Dermis microvascular lymphatic vessel endothelial cell (primary cell): ENCODE measurements at places on chromosomes 5 and 9. TPM values are rescaled to one million over a fixed set of nuclear protein-coding genes. Genes with fewer than 3 reads are reported as not detected.

GRCh38 chr5:86981898-86982297 lies 285.8 kb upstream of the RASA1 start:
- DNase-seq, result no peak

BOD1 gene
- total RNA-seq, result 38.9 and 50.2 TPM in 2 replicates

DNA sequence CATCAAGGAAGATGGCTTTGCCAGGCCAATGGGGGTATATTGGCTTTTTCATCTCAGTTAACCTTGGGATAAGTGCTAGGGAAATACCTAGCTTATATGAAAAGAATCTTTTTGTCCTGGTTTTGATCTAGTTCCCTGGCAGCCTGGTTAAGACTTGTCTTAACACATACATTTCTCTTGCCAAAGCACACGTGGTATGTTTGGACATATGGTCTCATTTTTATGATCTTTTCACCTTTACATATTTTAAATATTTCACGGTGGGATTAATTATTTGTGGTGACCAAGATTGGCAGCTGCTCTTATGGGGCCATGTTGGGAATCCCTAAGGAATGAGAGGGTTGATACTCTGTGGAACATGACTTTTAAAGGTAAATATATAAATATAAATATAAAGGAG lies 312.5 kb downstream of the NPR3 start:
- DNase-seq, result no peak

DNA sequence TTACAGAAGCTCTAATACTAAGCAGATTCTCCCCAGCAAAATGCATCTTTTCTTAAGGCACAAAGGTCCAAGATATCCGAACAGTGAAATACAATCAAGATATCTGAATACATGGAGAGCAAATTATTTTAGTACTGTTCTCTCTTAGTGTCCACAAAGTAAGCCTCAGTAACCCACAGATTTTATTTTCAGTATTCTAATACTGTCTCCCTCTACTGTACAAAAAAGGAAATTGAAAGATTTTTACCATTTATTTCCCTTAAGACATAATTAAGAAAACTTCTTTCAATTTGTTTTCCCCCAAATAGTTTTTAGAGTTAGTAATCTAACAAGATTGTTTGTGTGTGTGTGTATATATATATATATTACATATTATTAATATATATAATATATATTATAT lies 24.7 kb upstream of the NOL6 start:
- peak; percentile 6 for DNase-seq

DNA sequence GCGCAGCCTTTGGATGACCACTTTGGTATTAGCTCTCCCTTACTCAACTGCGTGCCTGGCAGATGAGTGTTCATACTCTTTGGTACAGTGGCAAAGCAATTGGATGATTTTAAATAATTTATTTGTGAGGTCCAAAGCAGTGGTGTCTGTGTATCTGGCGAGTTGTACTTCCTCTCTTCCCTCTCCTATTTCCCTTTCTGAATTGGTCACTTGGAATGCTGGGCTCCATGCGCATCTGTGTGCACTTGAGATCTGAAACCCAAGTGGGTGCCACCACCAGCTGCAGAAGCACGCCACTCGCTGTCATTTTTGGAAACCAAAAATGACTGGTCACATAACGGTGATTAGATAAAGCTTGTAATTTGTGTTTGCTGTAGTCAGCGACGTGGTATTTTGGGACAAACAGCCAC lies 386.0 kb upstream of the KLF4 start:
- DNase-seq, result no peak

HSD17B3 gene
- not detected in 2 replicates for total RNA-seq

INSL6 gene
- not detected in 2 replicates for total RNA-seq

DNA sequence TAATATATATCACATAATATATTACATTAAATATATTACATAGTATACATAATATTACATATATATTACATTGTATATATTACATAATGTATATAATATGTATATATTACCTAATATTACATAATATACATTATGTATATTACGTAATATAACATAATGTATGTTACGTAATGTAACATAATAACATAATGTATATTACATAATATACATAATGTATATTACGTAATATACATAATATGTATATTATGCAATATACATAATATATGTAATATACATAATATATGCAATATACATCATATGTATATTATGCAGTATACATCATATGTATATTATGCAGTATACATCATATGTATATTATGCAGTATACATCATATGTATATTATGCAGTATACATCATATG lies 19.1 kb downstream of the CYLC2 start:
- no peak for DNase-seq

SH3GLB2 gene
- total RNA-seq, result 23.2 and 30.6 TPM in 2 replicates

DNA sequence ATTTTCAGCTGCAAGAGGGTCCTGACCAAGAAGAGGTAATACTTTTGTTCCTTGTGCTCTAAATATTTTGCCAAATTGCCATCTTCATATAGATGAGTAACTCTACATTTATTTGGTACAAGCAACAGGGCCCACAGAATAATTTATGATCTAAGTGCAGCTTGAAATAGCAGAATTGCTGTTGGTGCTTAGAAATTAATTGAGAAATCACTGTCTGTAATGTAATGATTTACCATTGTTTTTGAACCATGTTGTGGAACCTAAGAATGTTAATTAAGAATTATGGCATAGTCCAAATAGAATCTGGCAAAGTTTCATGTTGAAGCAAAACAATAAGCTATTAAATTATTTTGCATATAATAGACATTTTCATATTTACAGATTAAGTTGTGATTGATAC lies 44.8 kb upstream of the NUDT12 start:
- DNase-seq, result no peak

DNA sequence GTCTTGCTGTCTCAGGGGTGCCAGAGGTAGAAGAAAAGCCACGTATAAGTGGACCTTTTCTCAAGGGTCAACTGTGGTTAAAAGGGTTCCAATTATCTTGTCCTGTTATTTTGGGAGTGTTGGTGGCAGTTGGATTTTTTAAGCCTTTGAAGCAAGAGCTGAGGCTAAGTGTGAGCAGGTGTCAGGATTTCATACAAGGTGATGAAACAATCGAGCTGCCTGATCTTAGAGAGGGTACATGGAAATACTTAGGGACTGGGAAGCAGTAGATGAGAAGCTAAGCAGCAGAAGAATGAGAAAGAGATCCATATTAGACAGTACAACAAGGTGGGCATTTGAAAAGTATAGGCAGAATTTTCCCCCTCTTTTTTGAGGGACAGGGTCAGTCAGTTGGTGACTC lies 23.6 kb downstream of the FOCAD start:
- DNase-seq, result no peak

- DNase-seq, result no peak
Measured at GRCh38 chr9:16387382-16387781, 483.1 kb downstream of the BNC2 start.

GRCh38 chr5:1505506-1506241 lies 18.1 kb downstream of the LPCAT1 start:
- no peak for DNase-seq

TBC1D13 gene
- 9.6 and 16.7 TPM in 2 replicates for total RNA-seq

- no peak for DNase-seq
Measured at GRCh38 chr5:38134810-38135209, 123.5 kb upstream of the EGFLAM start.

DNA sequence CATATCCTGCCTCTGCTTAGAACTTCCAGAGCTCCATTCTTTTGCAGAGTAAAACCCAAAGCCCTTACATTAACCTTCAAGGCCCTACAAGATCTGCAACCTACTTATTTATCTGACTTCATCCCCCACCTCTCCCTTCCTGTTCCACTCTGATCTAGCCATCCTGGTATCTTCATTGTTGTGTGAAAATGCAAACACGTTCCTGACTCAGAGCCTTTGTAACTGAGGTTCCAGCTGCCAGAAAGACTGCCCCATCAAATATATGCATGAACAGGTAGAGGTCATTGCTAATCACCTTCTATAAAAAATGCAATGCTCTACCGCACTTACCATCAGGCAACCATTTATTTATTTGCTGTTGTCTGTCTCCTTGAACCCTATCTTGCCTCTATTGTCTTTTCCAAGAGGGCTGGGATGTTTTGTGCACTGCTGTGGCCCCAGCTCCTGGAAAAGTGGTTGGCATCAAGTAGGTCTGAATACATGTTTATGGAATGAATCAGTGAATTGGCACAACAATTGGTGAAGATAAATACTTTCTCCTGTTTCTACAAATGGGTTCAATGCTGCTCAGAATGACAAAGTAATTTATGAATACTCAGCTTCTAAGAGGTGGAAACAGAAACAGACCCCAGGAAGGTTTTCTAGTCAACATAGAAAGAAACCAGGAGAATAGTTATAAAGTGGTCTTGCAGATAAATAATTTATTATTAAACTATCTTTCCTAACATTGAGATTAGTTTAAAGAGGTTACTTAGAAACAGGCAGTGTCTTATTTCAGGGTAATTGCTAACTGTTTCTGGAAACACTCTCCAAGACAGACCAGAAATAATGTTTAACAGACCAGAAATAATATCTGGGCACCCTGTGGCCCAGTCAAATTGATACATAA lies 230.6 kb upstream of the CD180 start:
- no peak for DNase-seq

DNA sequence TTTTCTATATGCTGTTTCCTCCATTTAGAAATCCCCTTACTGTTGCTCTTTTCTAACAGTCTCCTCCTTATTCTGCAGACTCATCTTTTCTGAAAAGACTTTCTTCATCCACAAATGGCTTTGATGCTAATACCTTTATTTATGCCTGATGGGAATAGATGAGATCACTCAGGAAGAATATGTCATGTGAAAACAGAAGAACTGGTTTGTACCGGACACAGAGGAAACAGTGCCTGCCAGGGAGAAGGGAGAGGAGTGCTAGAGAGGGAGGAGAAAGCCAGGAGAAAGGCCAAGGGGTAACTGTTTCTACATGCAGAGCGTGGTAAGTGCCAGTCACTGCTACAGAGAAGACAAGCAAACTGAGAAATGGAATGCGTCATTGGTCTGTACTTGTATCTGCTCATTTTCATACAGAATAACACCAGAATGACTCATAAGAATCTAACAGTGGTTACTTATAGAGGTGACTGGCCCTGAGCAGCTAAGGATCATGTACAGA lies 45.9 kb upstream of the PJA2 start:
- peak; percentile 98 for DNase-seq

- no peak for DNase-seq
Measured at GRCh38 chr9:108836781-108837180, 19.0 kb downstream of the ACTL7B start.

CDX1 gene
- total RNA-seq, result not detected in 2 replicates

GRCh38 chr5:33933723-33934169 lies 2.4 kb upstream of the RXFP3 start:
- no peak for DNase-seq

ADRB2 gene
- 10.7 and 12.3 TPM in 2 replicates for total RNA-seq

DNA sequence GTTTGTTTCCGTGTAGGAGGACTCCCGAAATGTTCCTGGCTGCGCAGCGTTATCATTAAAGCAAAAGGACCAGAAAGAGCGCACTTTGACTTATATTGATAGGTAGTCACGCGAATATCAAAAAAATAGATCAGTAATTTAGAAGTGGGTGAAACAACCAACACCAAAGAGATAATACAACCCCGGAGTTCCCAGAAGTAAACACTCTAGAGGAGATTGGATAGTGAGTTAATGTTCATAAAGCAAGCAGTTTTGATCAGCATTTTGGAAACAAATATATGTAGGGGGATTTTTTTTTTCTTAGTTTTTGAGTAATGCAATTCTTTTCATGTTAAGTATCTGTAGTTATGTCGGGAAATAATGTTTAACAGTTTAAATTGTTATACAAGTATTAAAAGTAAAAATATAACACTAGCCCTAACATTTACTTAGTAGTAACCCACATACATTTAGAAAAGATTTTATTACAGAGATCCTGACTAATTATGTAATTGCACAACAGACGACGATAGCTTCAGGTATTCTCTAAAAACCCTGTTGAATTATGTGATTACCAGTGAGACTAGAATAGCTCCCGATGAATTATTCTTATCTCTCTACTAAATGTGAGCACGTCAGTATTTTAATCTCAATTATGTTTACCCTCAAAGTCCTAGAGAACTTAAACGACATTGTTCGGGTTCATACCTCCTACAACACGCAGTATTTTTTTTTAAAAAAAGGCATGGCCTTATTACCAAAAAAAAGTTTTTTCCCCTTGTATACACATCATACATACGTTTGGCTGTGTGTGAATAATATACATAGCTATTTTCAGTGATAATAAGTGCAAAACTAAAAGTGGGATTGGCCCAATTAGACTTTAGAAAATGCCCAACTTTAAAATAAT lies 9.4 kb upstream of the NFIB start:
- DNase-seq, result no peak

DNA sequence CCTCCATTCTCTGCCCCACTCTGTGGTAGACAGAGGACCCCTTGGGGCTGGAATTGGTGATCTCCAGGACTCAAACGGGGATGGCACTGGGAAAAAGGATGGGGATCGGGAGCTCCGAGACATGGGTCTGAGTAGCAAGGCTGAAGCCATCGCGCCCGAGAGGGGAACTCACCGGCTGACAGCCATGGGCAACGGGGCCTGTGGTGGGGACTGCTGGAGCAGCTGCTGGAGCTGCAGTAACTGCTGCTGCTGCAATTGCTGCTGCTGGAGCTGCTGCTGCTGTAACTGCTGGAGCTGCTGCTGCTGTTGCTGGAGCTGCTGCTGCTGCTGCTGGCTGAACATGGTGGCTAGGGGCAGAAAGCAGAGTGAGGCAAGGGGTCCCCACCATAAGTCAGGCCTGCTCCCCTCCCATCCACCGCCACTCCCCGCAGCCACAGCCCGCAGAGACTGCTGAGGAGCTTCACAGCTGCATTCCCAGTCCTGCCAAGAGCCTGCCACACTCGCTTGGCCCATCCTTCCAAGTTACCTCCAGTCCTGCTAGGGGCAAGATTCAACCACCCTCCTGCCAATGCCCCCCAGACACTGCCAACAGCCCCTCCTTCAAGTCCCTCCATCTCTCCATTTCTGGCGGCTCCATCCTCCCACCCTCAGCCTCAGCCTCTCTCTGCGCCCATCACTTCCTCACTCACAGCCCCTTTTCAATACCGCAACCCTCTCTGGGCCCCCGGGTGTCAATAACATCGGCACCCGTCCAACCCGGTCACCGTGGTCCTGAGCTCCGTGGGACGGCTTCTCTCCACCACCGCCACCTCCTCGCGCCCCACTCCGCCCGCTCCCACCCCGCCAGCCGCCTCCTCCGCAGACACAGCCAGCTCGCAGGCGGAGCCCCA lies 611 bp downstream of the CIZ1 start:
- DNase-seq, result no peak

DNA sequence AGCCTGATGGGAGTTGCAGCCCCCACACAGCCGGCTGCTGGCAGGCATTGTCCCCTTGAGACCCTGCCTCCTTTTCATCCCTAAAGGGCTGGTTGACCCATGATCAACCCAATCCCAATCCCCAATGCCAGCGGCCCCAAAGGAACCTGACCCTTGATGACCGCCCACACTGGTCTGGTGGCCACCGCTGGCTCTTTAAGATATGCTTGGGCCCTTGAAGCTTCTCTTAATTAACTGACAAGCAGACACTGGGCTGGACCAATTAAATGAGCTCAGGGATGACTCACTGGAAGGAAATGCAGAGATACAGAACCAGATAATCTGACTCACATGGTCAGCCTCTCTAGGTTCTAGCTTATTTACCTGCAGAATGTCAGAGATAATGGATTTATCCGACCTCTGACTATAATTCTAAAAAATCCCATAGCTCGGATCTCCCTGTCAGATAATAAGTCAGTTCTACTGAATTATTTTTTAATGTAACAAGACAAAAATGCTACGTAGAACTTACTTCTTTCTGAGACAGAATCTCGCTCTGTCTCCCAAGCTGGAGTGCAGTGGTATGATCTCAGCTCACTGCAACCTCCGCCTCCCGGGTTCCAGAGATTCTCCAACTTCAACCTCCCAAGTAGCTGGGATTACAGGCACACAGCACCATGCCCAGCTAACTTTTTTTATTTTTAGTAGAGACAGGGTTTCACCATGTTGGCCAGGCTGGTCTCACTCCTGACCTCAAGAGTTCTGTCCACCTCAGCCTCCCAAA lies 11.1 kb upstream of the MLANA start:
- no peak for DNase-seq
